A549 treated with CORT108297 at 1 μM for 4 hours (cell line): ENCODE measurements at places on chromosomes 6 and 20. TPM values are rescaled to one million over a fixed set of nuclear protein-coding genes. Genes with fewer than 3 reads are reported as not detected.

TFB1M gene
- total RNA-seq: 6.4 to 9.8 TPM (median 9.0 TPM) in 5 replicates

HLA-DRB5 gene
- not detected in 5 replicates for total RNA-seq

FAM184A gene
- 0.03 TPM in 1 of 5 replicates, not detected in the others for total RNA-seq

PEX6 gene
- 6.7 to 10.0 TPM (median 9.7 TPM) in 5 replicates for total RNA-seq
